ENCODE measurements at places on chromosomes 1 and 21.
A peak's percentile ranks its signal among the peaks of the same experiment; 100 is the strongest.

GRCh38 chr1:151562661-151563060, 22.6 kb downstream of the TUFT1 start:
- no peak for DNase-seq

DNA sequence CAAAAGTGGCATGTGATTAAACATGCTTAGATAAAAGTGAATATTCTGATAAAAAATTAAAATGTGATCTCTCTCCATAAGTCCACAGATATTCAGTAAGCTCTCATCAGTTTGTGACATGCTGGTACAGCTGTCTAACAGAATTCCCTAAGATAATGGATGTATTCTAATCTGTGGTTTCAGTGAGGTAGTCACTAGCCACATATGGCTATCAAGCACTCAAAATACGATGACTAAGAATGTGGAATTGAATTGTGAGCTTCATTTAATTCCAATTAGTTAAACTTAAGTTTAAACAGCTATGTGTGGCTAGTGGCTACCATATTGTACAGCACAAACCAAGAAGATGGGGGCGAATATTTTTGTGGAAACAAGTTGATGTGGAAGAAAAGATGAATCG, 4.1 kb upstream of the REG4 start:
- DNase-seq, result no peak

- DNase-seq, result no peak
Observed at GRCh38 chr1:229093609-229094336, 177.1 kb upstream of the RAB4A start.

- peak; percentile 40 for DNase-seq
Observed at GRCh38 chr21:33229784-33230544, at the start of gene IFNAR2. Gene IFNAR2 (plus strand): TSS chr21:33229938. CDS start chr21:33241923, 11,985 bp downstream.

GRCh38 chr1:167880580-167881021, 33.3 kb downstream of the ADCY10 start:
- DNase-seq, result no peak

GRCh38 chr1:53084589-53084971, 22.6 kb downstream of the PODN start:
- no peak for DNase-seq

GRCh38 chr1:972726-973458, 6.6 kb downstream of the PLEKHN1 start:
- DNase-seq, result no peak

GRCh38 chr1:185936641-185937040, 202.4 kb downstream of the HMCN1 start:
- DNase-seq, result no peak

DNA sequence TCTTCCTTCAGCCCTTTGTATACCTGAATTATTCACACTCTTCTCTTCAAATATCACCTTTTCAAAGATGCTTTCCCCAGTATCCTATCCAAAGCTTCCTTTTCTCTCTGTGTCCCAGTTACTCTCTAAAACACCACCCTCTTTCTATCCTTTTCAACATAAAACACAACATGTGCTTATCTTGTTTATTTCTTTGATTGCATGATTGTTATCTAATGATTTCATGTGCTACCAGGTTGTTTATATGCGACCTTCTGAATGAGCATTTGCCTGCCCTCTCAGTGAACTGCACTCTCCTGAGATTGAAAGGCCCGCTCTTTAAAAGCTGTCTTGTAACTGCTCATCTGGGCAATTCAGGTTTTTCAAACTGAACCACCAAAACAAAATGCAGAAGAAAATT, 97.7 kb upstream of the FGGY start:
- DNase-seq, result no peak
